ENCODE measurements at places on chromosomes 7 and 10. TPM values are rescaled to one million over a fixed set of nuclear protein-coding genes. Genes with fewer than 3 reads are reported as not detected.

- DNase-seq = no peak
Observed at GRCh38 chr7:28293527-28293835, 112.9 kb upstream of the JAZF1 start.

The C7orf57 gene
- total RNA-seq = not detected

DNA sequence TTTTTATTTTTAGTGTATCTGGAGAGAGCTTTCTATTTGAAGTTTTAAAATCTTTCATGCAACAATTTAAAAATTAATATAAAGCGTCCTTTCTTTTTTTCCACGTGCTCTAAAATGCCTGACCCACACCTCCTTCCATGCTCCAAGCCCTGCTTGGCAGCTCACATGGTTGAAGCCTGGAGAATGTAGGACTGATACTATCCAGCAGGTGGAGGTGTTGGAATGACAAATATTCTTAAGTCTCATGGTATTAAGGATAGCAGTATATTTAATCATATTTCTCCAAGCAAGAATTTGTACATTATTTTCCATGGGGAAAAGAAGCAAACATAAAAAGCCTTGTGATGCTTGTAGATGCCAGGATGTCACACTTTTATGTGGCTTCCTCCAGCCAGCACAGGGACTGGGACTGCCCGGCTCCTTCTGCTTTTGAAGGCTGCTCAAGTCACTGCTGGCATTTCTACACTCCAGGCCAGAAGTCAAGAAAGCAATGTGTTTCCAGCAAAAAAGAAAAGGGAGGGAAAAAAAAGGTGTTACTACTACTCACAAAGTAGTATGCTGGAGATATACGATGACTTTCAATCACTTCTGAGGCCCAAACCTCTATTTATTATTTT is 49.7 kb downstream of the BZW2 start:
- DNase-seq = no peak

- no peak for DNase-seq
Observed at GRCh38 chr10:121580276-121581116, 17.7 kb downstream of the FGFR2 start.

GRCh38 chr10:103845972-103846371 is 9.4 kb downstream of the SH3PXD2A start:
- DNase-seq = peak; percentile 27

- no peak for DNase-seq
Observed at GRCh38 chr10:67669978-67670377, 26.0 kb downstream of the CTNNA3 start.
